ENCODE measurements at places on chromosomes 2 and 18.

DNA sequence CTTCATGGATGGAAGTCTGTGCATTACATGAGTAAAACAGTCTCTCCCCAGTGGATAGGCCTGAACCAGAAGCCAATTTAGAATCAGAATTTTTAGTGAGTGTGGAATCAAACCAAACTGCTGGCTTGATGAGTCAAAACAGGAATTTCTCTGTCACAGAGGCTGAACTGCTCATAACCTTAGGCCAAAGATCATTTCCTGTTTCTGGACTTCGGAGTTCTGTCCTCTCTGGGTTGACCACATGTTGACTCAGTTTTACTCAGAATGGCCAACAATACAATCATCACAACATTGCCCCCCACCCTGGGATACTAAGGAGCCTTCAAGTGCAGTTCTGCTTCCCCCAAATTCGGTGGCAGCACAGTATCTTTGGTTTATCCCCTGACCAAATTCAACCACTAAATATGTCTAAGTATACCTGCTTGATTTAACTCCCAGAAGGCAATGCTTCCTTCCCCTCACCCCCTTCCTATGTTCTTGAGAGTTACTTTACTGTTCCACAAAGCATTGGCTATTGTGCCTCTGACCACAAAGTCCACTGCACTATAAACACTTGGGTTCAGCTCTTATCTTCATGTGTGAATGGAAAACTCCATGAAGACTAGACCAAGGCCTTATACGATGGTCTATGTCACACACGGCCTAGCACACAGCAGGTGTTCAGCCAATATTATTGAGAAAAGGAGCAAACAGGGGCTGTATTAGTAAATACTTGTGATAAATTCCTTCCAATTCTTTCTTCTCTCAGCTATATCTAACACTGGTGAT lies 67.8 kb downstream of the NXPH2 start:
- DNase-seq = no peak

DNA sequence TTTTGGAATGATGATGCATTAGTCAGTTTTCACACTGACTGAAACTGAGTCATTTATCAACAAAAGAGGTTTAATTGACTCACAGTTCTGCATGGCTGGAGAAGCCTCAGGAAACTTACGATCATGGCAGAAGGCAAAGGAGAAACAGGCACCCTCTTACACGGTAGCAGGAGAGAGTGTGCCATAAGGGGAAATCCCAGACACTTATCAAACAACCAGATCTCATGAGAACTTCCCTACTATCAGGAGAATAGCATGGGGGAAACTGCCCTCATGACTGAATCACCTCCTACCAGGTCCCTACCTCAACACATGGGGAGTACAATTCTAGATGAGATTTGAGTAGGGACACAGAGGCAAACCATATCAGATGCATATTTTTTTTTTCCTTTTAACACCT lies 504.5 kb upstream of the VRK2 start:
- no peak for DNase-seq

GRCh38 chr2:172914341-172915008 lies 161.2 kb upstream of the MAP3K20 start:
- DNase-seq = no peak

DNA sequence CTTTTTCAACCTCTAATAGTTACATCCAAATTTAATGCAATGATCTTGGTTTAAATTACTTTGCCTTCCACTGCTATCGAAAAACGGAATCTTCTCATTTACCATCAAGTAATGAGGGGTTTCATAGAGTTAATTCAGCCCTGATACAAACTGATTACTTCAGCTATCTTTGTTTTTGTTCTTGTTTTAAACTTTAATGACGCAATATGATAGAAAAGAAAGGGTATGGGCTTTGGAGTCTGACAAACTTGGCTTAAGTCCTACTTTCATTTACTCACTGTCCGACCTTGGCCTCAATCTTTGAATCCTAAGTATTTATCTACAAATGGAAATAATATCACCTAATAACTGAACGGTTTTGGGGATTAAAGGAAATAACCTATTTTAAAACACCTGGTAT lies 16.1 kb downstream of the ADAM17 start:
- DNase-seq = no peak

DNA sequence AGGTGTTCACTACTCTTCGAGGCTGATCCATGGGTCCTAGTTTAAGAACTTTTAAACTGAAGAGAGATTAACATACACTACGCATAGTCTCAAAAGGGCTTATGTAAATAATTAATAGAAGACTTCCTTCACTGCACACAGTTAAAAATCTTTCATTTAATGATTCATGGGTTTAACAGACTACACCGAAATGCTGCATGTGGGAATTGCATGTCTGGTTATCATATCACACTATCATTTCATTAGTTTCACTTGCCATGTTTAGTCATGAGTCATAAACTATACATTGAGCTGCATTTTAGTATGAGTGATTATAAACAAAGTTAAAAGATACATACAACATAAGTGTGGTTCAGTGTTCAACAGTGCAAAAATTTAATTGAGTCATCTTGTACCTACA lies 31.2 kb downstream of the GLS start:
- DNase-seq = no peak

- DNase-seq = no peak
Observed at GRCh38 chr2:232666051-232666805, 30.9 kb upstream of the GIGYF2 start.

DNA sequence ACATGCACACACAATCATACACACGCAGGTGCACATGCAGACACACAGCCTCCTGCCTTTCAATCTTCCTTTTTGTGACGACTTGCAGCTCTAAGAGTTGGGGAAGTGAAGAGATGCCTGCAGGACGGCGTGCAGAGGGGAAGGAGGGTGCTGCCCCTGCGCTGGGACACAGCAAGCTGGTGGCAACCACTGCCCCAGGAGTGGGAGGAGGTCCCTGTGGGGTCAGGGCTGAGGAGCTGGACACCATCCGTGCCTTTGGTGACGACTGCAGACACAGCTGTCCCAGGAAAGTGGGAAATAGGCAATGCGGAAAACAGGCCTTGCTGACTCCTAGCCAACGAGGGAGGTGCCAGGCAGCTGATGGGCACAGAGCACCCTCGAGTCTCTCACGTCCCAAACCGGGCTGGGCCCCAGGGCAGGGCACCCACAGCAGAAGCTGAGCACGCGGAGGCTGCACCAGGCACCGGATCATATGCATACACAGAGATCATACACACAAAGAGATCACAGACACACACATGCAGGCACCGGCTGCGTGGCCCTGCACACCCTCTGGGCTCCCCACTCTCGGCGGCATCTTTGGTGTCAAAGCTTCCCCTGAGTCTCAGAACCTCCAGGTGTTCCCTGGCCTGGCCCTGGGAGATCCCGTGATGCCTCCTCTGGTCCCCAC lies 146.1 kb downstream of the PXDN start:
- no peak for DNase-seq

- no peak for DNase-seq
Observed at GRCh38 chr2:60873381-60873780, 8.0 kb upstream of the REL start.

GRCh38 chr2:198036029-198036879 lies 231.9 kb downstream of the PLCL1 start:
- DNase-seq = no peak

- DNase-seq = no peak
Observed at GRCh38 chr2:26756337-26756736, 7.7 kb upstream of the SLC35F6 start.

GRCh38 chr2:207767461-207768167 lies 2.1 kb downstream of the FZD5 start:
- no peak for DNase-seq

DNA sequence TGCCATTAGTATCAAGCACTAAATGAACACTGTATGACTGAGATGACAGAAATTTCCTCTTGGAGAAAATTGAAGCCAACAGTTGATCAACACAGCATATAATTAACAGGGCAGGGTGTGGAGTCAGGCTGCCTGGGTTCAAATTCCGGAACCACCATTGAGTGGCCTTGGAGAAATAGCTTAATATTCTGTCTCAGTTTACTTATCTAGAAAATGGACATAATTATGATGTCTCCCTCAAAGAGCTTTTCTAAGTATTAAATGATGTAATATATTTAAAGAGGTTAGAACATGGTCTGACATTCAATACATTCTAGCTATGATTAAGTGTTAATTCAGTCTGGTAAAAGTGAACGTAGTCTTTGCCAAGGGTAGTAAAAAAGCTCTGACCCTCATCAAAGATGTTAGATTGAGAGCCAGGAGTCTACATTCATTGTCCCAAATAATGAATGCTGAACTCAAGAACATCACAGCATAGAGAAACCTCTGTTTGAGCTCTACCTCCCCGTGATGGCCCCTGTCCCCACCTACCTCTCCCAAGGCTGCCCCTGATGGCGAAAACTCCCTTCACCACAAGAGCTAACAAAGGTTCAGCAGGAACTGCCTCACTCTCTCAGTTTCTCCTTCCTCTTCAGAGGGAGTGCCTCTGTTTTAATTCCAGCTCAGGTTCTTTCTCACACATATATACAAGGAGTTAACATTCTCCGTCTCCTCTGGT lies 2.7 kb upstream of the VWA3B start:
- DNase-seq = no peak

GRCh38 chr2:60556576-60557485 lies 3.4 kb upstream of the BCL11A start:
- no peak for DNase-seq

DNA sequence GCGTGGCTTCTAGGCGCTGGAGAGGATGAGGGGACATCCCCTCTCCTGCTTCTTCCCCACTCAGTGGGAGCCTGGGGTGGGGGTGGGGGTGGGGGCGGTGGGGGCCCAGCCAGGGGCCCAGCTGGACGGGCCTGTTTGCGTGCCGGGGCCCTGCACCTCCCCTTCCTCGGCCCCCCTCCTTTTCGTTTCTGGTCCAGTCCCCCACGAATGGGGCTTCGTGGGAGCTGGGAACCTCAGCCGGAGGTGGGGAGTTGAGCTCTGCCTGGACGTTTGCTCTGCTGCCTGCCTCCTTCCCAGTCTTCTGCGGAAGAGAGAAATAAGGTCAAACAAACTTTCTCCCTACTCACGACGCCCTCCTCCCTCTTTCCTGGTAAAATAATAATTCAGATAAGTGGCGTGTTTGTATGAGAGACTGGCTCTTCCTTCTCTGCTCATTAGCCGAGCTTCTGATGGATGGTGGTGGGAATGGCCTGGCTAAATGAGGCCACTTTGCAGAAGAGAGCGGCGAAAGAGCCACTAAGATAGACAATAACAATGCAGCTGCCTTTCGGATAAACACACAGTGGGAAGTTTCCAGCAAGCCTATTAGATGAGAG lies 782 bp downstream of the MTA3 start:
- no peak for DNase-seq

- DNase-seq = no peak
Observed at GRCh38 chr2:184598002-184598315, 370 bp upstream of the ZNF804A start.

DNA sequence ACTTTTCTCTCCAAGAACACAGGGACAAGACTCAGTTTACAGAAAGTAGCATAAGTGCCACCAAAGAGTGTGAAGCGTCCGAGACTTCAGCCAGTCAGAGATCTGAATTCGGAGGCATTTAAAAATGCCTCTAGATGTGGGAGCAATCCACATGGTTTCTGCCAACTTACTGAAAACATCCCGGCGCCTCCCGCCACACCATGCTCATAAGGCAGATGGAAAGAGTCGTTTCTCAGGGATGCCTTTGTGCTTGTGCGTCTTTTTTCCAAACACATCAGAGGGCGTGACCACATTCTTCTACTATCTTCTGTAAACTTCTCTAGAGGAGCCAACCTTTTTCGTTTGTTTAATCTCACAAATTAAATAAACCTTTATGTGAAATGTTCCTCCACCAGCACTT lies 88.7 kb downstream of the NRP2 start:
- no peak for DNase-seq

- DNase-seq = no peak
Observed at GRCh38 chr2:34025196-34025595, 426.1 kb upstream of the FAM98A start.

DNA sequence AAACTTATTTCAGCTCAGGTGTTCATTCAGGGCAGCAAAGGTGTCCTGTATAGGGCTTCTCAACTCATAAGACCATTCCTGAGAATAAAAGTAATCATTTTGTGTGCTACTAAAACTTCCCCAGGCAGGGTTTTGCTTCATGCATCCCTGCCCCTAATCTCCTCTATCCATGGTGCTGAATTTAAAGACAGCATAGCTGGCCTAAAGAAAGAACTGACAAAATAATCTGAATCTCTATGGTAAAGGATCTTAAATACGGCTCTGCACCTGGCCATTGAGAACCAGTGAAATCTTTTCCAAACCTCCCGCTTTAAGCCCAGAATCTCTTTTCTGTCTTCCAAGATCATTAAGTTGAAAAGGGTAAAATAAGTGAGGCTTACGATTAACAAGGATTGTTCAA lies 292.1 kb upstream of the KLHL29 start:
- DNase-seq = peak; percentile 31

DNA sequence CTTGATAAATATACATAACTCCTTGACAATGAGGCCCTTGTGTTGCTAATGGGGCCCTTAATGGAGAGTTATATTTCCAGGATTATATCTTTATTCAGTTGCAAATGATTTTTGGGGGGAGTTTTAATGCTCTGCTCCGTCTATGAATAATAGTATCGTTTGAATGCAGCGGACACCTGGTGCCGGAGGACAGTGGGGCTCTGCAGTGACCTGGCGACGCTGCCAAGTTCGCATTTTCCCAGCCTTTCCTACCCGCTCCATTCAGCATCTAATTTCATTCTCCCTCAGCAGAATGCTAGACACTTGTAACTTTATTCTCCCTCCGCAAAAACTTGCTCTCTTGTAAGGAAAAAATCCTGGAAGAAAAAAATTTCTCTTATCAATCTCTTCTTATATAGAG lies 257.6 kb upstream of the SALL3 start:
- DNase-seq = no peak

DNA sequence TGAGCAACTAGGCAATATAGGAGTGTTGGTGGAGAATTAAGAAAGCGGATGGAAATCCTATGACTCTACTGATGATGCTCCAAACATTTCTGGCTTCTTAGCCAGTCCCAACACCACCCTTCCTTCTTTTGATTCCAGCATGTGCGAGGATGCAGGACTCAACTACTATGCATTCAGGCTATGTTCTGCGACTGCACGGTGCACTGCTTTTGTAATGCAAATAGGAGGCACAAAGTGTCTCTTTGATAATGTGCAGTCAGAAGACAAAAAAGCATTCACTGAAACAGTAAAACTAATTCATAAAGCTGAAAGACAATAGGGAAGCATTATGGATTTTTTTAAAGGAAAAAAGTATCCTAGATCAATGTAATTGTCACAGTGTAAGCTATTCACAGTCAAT lies 106.7 kb downstream of the MEIS1 start:
- no peak for DNase-seq

GRCh38 chr2:146444085-146444484 lies 1400.7 kb upstream of the ACVR2A start:
- DNase-seq = no peak

- no peak for DNase-seq
Observed at GRCh38 chr2:179106676-179107428, 56.9 kb upstream of the CCDC141 start.

GRCh38 chr2:234789556-234790325 lies 162.1 kb upstream of the SH3BP4 start:
- DNase-seq = no peak
